ENCODE measurements at places on chromosomes 7 and 10. TPM values are rescaled to one million over a fixed set of nuclear protein-coding genes. Genes with fewer than 3 reads are reported as not detected.
A peak's percentile ranks its signal among the peaks of the same experiment; 100 is the strongest.

- DNase-seq, result peak; percentile 97
- H3K36me3 ChIP-seq, result no peaks in the 10 kb centered on the region
- H3K27me3 ChIP-seq, result no peaks in the 10 kb centered on the region
- no peaks in the 10 kb centered on the region for H3K4me1 ChIP-seq
- no peak overlapping the region for H3K27ac ChIP-seq
These were observed 244.3 kb upstream of the PHYHIPL start for GRCh38 chr10:58932126-58932525.

GRCh38 chr7:112049555-112050249 is 156.5 kb downstream of the DOCK4 start:
- no peak overlapping the region for H3K27ac ChIP-seq
- H3K4me1 ChIP-seq, result no peaks in the 10 kb centered on the region
- DNase-seq, result no peak
- no peak overlapping the region for H3K4me3 ChIP-seq
- no peaks in the 10 kb centered on the region for H3K27me3 ChIP-seq

GRCh38 chr10:55232553-55232952 is 431.5 kb upstream of the PCDH15 start:
- no peak overlapping the region for H3K4me3 ChIP-seq
- no peaks in the 10 kb centered on the region for H3K27me3 ChIP-seq
- no peaks in the 10 kb centered on the region for H3K36me3 ChIP-seq
- H3K4me1 ChIP-seq, result no peaks in the 10 kb centered on the region

GRCh38 chr7:1569440-1569832 is 396 bp downstream of the PSMG3 start:
- H3K27me3 ChIP-seq, result no peaks in the 10 kb centered on the region
- no peak for DNase-seq
- H3K4me3 ChIP-seq, result peak overlapping the region; percentile 89
- H3K27ac ChIP-seq, result peak overlapping the region; percentile 95

GRCh38 chr7:111010798-111011197 is 80.1 kb upstream of the LRRN3 start:
- DNase-seq, result no peak
- H3K27me3 ChIP-seq, result no peaks in the 10 kb centered on the region
- H3K4me1 ChIP-seq, result no peaks in the 10 kb centered on the region

- no peak overlapping the region for H3K4me3 ChIP-seq
- no peak for DNase-seq
- H3K27me3 ChIP-seq, result no peaks in the 10 kb centered on the region
These were observed 256.0 kb upstream of the TCERG1L start for GRCh38 chr10:131567279-131568162.

DNA sequence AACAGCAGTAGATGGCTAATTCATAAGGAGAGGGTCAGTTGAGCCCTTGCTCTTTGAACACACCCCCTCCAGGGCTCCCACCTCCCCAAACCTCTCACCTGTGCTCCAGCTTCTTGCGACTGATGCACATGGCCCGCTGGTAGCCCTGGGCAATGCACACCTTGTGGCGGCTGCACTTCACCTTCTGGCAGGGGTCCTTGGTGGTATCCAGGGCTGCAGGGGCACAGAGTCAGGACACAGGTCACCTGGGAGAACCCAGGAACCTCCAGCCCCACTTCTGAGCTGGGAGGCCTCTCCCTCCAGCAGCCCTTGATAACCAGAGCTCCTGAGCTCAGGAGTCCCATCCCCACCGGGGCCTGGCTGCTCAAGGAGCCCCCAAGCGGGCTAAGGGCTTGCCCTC is 16.3 kb downstream of the SPOCK2 start:
- no peaks in the 10 kb centered on the region for H3K36me3 ChIP-seq
- no peak overlapping the region for H3K27ac ChIP-seq
- no peaks in the 10 kb centered on the region for H3K4me1 ChIP-seq

DNA sequence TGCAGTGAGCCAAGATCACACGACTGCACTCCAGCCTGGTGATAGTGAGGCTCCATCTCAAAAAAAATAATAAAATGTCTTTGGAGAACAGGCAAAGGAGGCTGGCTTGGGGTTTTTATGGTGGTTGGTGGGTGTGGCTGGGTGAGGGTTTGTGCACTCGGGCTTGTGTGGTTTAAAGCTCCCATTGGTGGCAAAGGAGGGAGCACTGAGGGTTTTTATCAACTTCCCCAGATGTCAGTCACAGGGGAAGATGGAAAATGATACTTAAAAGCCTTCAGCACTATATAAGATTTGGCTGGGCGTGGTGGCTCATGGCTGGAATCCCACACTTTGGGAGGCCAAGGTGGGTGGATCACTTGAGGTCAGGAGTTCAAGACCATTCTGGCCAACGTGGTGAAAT is 16.3 kb upstream of the RNF216 start:
- no peaks in the 10 kb centered on the region for H3K27me3 ChIP-seq
- no peak overlapping the region for H3K4me3 ChIP-seq
- DNase-seq, result no peak
- no peaks in the 10 kb centered on the region for H3K36me3 ChIP-seq

ACSM6 gene
- total RNA-seq, result not detected

MBLAC1 gene
- total RNA-seq, result 2.5 TPM
